ENCODE measurements at places on chromosomes 1 and 21. TPM values are rescaled to one million over a fixed set of nuclear protein-coding genes. Genes with fewer than 3 reads are reported as not detected.

KCNA2 gene
- 0.44 TPM for polyA plus RNA-seq

ZNF593OS gene
- polyA plus RNA-seq, result 1.2 TPM

DCDC2B gene
- 0.60 TPM for polyA plus RNA-seq

RASAL2 gene
- polyA plus RNA-seq, result 22.4 TPM

BEST4 gene
- polyA plus RNA-seq, result 1.3 TPM

C1QB gene
- 7.4 TPM for polyA plus RNA-seq

TTLL10 gene
- polyA plus RNA-seq, result 1.1 TPM

B3GALT2 gene
- polyA plus RNA-seq, result 11.9 TPM
